Stimulated activated CD8-positive, alpha-beta memory T cell treated with anti-CD3 and anti-CD28 coated beads, Interleukin-7, amount 100 ng/mL, for 48 hours (primary cell): ENCODE measurements at places on chromosomes 5 and 9.

DNA sequence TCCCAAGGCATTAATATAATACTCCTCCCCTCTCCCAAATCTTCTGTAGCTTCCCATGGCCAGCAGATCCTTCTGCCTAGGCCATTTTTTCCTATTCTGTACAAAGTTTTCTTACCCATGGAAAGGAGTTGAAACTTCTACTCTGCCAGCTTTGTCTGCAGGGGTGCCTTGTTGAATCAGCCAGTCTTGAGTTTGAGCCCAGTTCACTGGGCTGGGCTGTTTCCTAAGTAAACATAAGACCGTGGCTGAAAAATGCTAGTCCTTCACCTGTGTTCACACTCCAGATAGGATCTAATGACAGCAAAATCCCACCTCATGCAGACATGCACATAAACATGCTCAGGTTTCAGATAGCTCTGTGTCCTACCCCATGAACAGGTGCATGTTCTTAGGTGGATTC, 10.4 kb downstream of the TEX48 start:
- DNase-seq = no peak

DNA sequence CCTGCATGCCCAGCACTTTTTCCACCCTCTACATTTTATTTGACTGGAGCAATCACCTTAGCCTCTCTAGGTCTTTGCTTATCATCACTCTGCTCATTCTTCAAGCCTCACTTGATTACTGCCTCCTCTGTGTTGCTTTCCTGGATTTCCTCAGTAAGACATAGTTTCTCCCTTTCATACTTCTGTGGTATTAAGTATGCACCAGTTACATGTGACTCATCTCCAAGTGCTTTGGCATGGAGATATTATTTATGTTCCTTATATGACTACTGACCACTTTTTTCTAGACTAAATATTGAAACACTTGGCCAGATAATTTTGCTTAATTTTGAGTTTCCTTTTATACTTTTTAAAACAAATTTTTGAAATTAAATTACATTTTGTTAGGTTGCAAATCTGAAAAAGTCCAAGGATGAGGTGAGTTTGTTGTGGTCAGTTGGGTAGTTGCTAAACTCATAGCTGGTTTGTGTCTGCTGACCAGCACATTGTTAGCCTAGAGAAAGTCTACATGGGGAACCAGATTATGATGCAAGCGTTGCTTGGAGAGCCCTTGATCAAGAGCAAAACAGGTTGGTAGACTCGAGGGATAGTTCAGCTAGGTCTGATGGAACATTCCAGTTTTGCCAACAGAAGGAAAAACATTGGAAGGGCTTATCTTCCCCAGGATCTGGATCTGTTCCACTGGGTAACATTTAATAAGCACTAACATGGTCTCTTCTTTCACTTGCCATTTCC, 140.2 kb downstream of the TMC1 start:
- DNase-seq = no peak

- no peak for DNase-seq
These were observed 206.3 kb upstream of the GDNF start for GRCh38 chr5:38046103-38046502.

- DNase-seq = no peak
These were observed 64.4 kb upstream of the COL15A1 start for GRCh38 chr9:98879094-98879962.

DNA sequence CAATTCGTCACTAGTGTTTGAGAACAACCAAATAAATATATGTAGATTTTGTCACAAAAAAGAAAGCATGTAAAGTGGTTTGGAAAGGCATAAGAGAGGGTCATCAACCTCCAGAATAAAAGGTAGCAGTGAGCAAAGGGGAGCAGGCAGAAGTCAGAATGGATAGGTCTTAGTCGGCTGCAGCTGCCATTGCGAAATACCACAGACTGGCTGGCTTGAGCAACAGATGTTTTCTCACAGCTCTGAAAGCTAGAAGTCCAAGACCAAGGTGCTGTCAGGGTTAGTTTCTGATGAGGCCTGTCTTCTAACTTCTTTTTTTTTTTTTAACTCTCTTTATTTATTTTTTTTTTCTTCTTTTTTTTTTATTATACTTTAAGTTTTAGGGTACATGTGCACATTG, 208.1 kb upstream of the PIK3R1 start:
- DNase-seq = no peak

DNA sequence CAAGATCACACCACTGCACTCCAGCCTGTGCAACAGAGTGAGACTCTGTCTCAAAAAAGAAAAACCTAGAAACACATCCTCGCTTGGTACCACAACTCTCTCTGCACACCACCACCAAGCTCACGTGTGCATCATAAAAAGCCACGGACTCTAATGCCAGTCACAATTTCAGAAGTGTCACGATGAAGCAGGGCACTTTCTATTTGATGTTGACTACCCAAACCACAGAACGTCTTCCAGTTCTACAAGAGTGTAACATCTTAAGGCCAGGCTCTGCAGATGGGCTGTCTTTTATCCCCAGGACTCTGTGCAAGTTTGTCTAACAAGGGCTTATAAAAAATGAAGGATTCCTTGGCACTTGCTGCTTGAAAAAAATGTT, 22.9 kb downstream of the GFPT2 start:
- DNase-seq = no peak

DNA sequence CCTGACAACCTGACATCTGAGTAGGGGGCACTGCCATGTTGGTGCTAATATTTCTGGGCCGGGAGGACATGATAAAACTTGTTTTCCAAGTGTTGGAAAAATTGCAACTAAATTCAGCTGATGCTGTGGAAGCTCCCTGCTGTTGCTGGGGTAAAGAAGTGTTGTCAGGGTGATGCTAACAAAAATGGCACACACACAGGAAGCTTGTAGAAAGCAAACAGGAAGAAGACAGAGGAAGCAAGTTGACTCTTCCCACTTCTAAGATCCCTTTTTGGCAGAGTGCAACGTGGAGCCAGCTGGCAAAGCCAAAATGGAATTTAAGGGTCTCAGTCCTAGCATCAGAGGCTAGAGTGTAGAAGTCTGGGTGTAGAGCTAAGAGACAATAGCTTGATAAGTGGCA, 11.3 kb upstream of the RIOK2 start:
- no peak for DNase-seq

GRCh38 chr5:53479590-53480415, 626 bp upstream of the FST start:
- DNase-seq = no peak

GRCh38 chr5:61689153-61689846, 357.2 kb downstream of the ZSWIM6 start:
- no peak for DNase-seq

GRCh38 chr5:31194892-31195555, 1.5 kb downstream of the CDH6 start:
- no peak for DNase-seq

DNA sequence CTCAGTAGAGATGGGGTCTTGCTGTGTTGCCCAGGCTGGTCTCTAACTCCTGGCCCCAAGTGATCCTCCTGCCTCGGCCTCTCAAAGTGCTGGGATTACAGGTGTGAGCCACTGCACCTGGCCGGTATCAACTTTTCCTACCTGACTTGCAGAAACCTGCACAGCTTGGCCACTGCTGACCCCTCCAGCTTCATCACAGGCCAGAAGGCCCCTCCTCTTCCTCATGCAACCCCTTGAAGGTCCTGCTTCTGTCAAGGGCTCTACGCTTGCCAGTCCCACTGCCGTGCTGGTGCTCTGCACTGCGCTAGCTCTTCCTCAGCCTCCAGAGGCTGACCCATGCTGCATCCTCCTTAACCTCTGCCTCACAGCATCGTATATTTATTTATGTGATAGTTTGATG, 32.5 kb upstream of the RNU6ATAC start:
- no peak for DNase-seq
